ENCODE measurements at places on chromosomes 7 and 10.

DNA sequence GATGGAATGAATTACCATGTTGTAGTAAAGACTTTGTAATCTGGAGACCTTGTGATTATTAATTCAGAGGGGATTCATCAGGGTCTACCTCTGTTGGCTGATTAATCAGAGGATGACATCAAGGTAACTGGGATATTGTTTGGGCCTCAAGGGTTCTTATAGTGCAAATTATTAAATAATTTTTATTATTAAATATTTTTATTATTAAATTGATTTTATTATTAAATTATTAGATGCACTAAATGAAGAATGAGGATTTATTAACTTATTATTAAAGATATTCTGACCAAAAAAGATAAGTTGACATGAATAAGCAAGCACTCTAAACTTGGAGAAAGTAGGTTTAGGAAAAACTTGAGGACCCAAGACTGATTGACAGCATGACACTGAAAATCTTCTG, 661.7 kb downstream of the NRG3 start:
- no peak for DNase-seq

DNA sequence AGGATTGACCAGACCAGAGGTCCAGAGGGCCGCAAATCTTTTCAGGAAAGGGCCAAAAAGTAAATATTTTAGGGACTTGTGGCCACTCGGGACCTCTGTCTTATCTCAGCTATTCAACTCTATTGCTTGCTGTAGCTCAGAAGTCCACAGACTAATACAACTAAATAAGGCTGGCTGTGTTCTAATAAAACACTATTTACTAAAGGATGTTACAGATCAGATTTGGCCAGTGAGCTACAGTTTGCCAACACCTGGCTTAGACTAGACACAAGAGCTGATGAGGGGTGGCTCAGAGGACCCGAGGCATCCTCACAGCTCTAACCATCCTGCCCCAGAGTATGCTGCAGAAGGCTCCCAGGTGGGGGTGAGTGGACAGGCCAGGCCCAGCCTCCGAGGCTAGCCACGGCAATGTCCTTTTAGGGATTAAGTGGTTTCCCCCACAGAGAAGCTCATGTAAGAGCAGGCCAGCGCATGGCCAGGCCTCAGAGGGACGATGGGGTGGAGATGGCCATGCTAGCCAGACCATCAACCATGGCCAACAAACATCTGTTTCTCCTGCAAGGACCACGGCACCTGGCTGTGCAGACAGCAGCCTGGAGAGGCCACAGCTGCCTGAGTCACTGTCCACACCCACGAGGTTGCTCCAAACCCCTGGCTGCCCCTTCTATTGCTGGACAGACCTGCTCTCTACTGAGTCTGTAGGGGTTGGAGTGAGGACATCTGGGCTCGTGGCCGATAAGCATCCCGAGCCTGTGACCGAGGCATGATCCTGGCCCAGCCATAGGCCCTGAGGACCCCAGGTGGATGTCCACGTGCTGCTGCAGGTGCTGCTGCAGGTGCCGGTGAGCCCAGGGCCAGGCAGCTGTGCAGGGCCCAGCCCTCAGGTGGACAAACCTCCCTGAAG, 76.5 kb downstream of the AFAP1L2 start:
- DNase-seq, result no peak

GRCh38 chr7:158327571-158328180, 259.9 kb downstream of the PTPRN2 start:
- no peak for DNase-seq

DNA sequence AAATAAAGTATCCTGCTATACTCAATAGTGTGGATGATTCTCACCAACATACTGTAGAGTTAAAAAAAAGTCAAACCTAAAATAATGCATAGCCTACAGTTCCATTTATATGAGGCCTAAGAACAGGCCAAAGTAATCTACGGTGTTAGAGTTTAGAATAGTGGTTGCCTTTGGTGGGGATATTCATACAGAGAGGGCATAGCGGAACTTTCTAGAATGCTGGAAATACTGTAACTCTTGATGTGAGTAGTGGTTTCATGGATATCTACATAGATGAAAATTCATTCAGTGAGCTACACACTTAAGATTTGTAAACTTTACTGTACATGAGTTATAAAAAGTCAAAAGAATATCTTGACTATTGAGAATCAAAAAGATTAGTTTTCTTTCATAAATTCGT, 349.9 kb upstream of the NFE2L3 start:
- no peak for DNase-seq

- no peak for DNase-seq
These were observed 64.9 kb downstream of the TBXAS1 start for GRCh38 chr7:139893999-139894398.

DNA sequence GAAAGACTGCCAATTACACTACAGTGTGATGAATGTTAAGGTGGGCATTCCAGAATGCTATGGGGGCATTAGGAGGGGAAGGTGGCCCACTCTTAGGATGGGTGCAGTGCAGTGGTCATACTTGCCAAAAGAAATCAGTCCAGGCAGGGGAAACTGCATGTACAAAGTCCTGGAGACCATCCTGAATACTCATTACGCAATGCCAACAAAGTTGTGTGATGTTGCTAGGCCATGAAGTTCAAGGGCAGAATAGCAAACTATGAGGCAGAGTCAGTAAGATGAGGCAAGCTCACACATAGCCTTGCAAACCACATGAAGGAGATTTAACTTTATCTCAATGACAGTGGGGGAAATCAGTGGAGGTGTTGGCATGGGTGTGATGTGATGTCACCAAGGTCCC, 49.8 kb upstream of the SLC35B4 start:
- DNase-seq, result no peak

DNA sequence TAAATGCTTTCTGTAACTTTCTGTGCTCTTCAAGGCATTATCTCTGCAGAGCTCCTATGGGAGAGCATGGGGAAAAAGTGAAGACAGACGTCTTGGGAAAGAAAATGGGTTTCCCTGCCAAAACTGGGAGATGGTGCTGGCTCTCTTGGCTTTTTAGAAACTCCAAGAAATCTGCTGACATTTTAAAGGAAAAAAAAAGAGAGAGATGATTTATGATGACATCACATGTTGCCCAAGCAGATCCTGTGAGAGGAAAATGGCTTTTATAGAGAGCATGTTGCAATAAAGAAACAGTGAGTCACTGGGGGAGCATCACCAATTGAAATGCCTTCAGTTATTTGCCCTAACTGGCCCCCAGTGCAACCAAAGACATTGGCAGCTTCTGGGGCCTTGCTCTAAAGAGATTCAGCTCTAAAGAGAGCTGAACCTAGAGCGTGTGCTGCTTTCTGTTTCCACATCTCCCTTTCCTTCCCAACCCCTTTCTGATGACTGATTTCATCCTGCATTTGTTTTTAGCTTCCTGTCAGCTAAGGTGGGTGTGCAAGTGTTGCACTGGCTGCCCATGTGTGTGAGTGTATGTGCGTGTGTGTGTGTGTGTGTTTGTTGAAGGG, 37.7 kb downstream of the LRMDA start:
- no peak for DNase-seq

GRCh38 chr7:756231-756927, 29.3 kb upstream of the PRKAR1B start:
- no peak for DNase-seq

DNA sequence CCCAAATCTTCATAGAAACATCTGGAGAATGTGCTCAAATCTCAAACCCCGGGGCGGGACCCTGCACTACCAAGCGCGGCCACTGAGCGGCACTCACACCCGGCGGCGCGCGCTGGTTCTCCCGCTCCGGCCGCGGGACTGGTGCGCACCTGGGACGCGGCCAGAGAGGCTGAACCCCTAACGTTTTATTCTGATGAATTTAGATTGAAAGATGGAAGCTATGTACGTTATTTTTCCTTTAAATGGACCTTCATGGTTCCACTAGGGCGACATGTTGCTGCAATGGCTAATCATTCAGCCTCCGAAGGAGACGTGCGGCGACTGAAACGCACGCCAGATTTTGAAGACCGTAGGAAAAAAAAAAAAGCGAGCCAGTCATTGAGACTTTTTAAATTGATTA, 107.0 kb upstream of the INSIG1 start:
- DNase-seq, result peak; percentile 40

GRCh38 chr10:30026578-30026977, 32.8 kb downstream of the JCAD start:
- no peak for DNase-seq

DNA sequence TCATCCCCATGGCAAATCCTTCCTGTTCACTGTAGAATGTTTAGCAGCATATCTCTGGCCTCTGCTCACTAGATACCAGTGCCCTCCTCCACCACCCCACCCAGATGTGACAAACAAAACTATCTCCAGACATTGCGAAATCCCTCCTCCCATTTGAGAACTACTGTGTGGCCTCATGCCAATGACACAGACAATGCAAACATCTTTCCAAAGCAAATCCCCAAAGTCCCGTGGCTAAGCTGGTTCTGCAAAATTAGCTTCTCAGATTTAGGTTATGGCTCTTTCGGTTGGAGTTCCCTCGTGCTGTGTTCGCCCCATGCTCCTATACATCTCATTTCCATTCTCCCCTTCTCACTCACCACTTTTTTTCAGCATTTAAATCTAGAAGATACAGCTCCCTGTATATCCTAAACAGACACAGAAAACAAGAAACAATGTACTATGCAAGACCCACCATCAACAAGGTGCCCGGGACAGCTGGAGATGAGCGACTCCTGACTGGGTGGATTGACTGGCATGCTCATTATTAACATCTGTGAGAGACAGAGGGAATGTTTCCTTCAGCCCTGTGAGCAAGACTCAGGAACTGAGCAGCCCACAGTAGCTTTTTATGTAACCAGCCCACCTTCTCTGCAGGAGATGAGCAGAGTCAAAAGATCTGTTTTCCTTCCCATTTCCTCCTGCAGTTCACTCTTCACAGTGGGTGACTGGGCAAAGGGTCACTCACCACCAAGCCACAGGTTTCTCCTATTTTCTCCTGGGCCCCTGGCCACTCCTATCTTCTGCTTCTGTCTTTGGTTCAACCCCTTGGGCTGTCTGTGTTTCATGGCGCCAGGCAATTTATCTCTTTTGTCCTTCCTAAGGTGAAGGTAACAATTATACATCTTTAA, 225.7 kb upstream of the AOAH start:
- peak; percentile 16 for DNase-seq

DNA sequence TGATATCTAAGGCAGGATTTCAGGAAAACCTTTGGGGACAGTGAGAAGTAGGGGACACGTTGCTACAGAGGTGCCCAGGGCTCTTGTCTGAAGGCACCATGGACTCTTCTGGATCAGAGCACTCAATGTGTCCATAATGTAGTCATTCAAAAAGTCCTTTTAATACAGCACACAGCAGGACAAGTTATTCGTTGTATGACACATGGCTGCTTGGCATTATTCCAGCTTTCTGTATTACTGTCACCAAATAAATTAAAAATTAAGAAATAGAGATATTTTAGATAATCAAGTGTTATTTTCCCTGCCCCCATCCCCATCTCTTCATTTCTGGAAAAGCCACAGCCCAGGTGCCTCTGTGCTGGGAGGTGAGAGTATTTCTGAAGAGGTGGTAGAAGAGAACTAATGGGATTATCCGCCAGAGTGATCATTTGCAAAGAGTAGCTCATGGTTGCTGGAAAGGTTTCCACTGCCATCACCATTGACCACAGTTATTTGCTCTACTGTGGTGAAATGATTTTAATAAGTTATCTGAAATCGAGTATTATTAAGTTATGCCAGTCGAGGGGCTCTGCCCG, 83.0 kb downstream of the CXCL12 start:
- no peak for DNase-seq

DNA sequence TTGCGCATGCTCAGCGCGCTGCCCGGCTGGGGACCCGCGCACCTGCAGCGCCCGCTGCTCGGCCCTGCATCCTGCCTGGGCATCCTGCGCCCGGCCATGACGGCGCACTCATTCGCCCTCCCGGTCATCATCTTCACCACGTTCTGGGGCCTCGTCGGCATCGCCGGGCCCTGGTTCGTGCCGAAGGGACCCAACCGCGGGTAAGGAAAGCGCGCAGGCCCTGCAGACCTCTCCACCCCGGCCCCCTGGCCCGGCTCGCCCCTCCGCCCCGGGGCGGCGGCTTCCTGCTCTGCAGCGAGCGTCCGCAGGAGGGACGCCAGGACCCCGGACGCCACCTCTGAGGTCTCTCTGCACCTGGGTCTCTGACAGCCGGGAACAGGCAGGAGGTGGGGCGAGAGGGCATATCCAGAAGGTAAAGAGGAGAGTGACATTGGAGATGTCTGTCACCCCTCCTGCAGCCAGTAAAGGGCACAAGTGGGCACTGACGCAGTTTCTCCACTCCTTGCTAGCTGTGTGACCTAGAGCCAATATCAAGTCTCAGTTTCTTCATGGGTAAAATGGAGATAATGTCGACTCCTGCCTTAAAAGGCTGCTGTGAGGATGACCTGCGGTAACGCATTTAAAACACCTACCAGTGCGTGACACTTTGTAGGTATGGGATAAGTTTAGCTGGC, 338 bp downstream of the ATP6V0E2 start:
- no peak for DNase-seq

GRCh38 chr7:135914346-135914745, 62.8 kb downstream of the MTPN start:
- no peak for DNase-seq

DNA sequence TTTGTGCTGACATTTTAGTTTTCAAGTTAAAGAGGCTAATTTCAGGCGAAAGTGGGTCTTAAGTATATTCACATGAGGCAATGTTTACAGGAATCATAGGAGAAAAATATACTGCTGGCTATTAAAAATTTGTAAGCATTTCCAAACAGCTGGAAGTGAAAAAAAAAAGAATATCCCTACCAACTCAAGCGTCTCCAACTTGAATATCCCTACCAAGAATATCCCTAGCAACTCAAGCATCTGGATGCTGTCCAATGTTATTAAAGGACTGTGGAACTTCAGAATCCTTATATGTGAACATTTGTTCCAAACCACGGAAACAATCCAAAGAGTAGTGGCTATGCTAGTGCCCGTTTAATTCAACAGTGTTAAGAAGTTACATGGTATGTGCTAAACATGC, 1303.0 kb downstream of the GATA3 start:
- no peak for DNase-seq

- no peak for DNase-seq
These were observed 3.4 kb downstream of the KCNH2 start for GRCh38 chr7:150974468-150975391.

DNA sequence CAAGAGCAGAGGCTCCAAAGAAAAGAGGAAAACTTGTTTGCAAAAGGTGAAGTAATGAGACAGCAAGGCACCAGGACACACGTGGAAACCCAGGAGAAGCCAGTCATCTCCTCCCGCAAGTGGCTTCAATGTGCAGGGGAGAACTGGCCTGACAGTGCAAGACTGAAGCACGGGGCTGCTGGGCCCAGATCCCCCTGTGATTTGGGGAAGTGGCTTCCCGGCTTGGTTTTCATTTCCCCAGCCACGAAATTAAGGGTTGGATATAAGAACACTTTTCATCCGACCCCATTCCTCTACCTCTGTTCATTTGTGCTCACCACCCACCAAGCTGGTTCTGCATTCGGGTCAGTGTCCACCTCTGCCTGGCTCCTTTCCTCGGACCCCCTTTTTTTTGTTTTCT, 306.4 kb downstream of the FGFR2 start:
- no peak for DNase-seq

DNA sequence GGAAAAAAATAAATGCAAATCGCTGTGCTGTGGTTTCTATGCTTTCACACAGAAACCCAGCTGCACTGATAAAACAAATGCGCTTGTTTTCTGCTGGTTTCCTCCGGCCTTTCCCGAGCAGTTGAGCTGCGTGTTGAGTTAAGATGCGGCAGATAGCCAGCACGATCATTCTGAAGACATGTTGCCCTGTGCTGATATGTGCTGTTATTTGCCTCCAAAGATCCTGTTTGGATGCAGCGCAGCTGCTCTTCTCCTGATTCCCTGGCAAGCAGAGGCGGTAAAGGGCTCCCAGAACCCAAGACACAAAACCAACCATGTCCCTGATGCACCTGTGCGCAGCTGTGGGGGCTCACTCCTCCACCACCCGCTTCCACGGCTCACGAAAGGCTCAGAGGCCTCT, 225.4 kb downstream of the PAXIP1 start:
- DNase-seq, result no peak

- no peak for DNase-seq
These were observed 26.3 kb upstream of the PWWP2B start for GRCh38 chr10:132370426-132371340.
